ENCODE measurements at places on chromosomes 7 and 10.

GRCh38 chr7:94355454-94355853, 39.2 kb upstream of the COL1A2 start:
- no peak for DNase-seq

DNA sequence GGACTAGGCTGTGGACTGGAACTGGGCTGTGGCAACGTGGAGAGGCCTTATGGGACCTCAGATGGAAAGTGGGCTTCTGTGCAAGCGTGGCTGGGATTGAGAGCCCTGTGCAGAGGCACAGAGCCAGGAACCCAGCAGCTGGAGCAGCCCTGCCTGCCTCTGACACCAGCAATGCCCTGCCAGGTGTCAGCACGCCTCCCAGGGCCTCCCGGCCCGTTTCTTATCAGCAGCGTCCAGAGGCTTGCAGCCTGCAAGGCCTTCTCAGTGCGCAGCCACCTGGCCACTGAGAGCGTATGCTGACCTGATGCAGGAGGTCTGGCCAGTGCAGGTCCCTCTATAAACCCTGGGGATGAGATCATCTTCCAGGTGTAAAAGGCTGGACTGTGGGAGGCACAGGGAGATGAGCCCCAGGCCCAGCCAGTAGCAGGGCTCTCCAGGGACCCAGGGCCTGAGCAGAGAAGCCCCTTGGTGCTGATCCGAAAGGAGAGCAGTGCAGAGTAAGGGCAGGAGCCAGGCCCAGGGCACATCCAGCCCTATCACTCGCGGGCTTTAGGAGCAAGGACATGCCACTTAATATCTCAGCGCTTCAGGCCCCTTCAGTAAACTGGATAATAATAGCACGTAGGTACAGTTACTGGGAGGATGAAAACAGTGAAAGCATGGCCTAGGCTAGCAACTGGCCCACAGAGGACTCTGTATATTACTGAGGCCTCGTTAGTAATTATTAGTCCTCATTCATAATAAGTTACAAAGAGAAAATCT, 38.8 kb upstream of the ANTXRL start:
- DNase-seq, result peak; percentile 31

GRCh38 chr7:78226059-78226719, 427.6 kb downstream of the PHTF2 start:
- DNase-seq, result peak; percentile 90

GRCh38 chr7:28808796-28809533, 149.2 kb downstream of the TRIL start:
- no peak for DNase-seq

DNA sequence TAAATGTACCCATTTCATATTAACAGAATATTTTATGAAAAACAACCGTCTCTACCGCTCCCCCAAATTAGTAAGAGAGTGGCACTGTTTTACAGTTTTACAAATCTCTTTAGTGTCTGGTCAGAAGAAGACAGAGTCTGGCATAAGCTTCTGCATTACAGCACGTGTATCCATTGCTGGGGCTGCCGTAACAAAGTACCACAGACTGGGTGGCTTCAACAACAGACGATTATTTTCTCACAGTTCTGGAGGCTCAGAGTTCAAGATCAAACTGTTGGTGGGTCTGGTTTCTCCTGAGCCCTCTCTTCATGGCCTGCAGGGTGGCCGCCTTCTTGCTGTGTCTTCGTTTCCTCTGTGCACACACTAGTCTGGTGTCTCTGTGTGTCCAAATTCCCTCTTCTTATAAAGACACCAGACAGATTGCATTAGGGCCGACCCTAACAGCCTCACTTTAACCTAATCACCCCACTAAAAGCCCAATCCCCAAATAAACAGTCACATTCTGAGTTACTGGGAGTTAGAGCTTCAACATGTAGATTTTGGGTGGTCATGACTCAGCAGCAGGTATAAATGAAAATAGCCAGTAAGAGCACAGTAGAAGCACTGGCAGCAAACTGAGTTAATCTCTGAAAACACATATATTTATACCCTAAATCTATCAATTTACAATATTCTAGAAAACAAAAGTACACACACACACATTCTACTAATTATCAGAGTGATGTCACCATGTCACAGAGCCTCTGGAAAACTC, 4.0 kb upstream of the SPOCK2 start:
- no peak for DNase-seq

DNA sequence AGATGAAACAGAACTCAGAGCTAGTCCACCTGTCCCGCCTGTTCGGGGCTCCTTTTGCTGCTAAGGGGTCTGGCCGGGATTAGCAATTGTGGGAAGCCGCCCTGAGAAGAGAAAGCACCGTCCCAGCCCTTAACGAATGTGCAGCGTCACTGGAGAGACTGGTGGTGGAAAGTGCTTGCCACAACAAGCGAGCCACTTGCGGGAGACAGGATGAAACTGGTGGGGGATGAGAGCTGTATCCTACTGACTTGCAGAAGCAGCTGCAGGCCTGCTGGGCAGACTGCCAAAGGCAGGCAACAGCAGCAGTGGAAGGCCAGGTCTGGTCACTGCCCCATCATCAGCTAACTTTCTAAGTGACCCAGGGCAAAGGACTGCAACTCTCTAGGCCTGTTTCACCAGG, 95.4 kb downstream of the FAM53B start:
- no peak for DNase-seq

DNA sequence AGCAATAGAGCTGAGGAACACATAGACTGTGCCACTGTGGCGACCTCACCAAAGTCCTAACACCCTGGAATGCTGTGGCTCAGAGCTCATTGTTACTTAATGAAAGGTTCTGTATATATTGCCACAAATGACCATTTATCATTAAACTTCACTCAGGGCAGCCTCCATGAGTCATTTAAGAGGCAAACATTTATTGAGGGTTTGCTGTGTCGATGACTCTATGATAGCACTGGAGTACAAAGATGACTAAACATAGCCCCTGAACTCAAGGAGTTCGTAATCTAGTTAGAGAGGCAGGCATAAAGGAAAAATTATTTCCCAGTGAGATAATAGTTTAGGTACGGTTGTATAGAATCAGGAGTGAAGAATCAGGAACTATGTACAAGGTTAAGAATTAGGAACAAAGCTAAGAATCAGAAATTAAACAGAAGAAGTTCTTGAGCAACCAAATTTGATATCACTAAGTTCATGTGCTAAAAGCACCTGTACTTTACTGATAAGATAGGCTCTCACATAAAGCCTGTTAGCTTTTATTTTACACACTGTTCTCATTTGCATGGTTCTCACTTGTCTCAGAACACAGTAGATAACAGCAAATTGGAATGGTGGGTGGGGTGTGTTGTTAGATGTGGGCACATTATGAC, 7.9 kb downstream of the ENTPD7 start:
- DNase-seq, result no peak

DNA sequence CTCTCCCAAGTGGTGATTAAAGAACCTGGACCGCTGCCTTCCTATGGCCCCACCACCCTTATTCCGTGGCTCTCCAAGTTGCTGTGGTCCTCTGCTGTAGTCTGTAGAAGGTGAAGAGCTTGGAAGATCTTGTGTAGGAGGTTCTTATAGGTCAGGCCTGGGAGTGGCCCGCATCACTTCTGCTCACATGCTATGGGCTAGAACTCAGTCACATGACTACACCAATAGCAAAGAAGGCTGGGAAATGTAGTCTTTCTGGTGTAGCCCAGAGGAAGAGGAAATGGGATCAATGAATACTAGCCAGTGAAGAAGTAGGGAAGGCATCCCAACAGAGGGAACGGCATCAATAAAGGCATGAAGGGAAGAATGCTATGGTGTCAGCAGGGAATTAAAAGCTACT, 41.3 kb upstream of the AOAH start:
- no peak for DNase-seq

GRCh38 chr10:113381416-113381815, 171.4 kb upstream of the HABP2 start:
- DNase-seq, result no peak

- DNase-seq, result no peak
Measured at GRCh38 chr10:50279489-50279888, 28.2 kb upstream of the ASAH2 start.

- DNase-seq, result no peak
Measured at GRCh38 chr10:123945325-123945920, 53.8 kb upstream of the CPXM2 start.

GRCh38 chr7:99380032-99380822, 5.7 kb downstream of the ARPC1B start:
- DNase-seq, result peak; percentile 5

- DNase-seq, result no peak
Measured at GRCh38 chr7:122845286-122845685, 41.0 kb downstream of the CADPS2 start.

DNA sequence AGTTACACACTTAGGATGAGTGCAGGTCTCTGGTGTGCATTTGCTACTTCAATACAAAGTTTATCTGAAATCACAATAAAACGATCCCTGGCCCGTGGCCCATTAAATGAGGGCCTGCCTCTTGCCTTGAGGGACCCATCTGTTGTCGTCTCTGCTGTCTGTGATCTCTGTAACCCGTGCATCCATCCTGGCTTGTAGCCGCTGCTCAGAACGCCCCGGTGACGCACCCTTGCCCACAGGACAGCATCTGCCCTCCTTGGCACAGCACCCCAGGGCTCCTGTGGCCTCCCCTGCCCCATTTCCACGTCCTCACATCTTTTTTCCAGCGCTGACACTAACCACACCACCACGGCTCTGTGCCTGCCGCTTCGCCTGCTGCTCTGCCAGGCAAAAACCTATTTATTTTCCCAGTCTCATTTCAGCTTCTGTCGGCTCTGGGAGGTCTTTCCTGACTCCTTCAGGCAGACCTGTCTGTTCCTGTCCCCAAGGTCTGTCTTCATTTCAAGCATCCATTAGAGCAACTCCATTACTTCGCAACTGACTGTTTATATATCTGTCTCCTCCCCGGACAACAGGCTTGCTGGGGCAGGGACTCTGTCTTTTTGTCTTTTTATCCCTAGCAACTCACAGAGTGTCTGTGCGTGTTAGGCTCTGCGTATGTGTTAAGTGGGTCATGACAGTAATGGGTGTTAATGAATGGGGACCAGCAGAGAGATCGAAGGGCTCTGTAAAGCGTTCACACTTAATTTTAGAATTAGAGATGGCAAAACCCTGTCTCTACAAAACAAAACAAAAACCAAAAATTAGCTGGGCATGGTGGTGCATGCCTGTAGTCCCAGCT, 16.4 kb downstream of the CARD11 start:
- DNase-seq, result peak; percentile 93
